Frontal cortex (tissue), 4 donors: ENCODE measurements at places on chromosomes 7 and 10.

- DNase-seq: no peak
These were observed 1127.7 kb downstream of the REEP3 start for GRCh38 chr10:64648915-64649314.

- DNase-seq: peak; percentile 32
These were observed 24.9 kb downstream of the MSRB2 start for GRCh38 chr10:23120001-23120934.

DNA sequence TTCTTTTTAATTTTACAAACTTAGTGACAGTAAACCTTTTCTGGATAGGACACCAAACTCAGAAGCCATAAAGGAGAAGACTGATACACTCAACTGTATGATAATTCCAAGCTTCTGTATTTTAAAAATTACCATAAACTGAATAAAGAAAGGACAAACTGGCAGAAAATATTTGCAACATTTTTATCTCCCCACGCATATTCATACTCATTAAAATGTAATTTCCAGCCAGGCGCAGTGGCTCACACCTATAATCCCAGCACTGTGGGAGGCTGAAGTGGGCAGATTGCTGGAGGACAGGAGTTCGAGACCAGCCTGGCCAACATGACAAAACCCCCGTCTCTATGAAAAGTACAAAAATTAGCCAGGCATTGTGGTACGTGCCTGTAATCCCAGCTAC is 67.7 kb downstream of the HIBADH start:
- no peak for DNase-seq

- DNase-seq: no peak
These were observed 538.9 kb downstream of the INHBA start for GRCh38 chr7:41163991-41164390.

DNA sequence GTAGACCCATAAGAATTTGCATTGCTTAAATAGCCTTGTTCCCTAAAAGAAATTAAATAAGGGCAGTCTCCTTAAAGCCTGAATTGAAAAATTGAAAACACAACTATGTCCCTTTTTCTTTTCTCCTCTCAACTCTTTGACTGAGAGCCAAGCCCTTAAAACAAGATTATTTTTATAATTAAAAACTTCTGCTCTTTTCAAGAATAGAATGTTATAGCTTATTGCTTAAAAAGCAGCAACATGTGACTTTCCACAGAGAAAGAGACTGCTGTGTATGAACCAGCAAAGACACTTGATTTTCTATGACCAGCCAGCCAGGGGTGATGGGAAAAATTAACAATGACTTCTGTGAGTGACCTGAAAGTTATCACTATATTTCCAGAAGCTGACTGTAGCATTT is 295.2 kb upstream of the CELF2 start:
- DNase-seq: no peak
